ENCODE measurements at places on chromosomes 4 and X.

DNA sequence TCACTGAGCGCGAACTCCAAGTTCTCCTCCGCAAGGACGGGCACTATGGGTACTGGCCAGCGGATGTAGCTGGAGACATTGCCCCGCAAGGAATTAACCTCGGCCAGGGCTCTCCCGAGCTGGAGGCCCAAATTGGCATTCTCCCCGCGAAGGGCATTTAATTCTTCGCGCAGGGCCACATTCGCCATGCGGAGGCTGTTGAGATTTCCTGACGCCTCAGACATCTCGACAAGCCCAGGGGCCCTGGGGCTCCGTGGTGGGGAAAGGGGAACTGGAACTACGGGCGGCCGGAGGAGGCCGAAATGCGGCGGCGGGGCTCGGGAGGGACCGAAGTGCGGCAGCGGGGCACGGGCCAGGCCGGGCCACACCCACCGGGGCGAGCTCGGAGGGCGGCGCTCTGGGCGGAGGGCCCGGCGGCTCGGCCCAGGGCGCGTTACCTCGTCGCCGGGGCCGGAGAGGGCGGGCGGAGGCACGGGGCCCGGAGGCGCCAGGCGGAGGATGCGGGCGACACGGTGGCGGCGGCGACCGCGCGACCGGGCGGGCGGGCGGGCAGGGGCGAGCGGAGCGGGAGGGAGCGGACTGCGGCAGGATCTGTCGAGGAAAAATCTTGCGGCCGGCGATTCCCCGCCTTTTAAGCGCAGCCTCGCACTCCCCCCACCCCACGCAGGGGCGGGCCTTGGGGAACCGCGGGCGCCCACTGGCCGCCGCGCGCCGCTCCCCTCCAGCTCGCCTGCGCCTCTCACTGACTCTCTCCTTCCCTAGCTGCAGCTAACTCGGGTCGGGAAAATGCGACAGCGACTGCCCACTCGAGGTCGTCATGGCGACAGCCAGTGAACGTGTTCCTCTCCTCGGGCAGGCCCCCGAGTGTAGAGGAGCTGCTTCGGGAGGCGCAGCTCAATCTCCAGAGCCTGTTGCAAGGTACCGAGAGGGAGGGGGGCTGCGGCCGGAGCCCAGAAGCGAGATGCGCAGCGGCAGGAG lies at the start of gene RTL5:
RTL5 (minus strand) TSS at position 599 of the 978 bp plus-strand sequence.
- DNase-seq = peak; percentile 73

DNA sequence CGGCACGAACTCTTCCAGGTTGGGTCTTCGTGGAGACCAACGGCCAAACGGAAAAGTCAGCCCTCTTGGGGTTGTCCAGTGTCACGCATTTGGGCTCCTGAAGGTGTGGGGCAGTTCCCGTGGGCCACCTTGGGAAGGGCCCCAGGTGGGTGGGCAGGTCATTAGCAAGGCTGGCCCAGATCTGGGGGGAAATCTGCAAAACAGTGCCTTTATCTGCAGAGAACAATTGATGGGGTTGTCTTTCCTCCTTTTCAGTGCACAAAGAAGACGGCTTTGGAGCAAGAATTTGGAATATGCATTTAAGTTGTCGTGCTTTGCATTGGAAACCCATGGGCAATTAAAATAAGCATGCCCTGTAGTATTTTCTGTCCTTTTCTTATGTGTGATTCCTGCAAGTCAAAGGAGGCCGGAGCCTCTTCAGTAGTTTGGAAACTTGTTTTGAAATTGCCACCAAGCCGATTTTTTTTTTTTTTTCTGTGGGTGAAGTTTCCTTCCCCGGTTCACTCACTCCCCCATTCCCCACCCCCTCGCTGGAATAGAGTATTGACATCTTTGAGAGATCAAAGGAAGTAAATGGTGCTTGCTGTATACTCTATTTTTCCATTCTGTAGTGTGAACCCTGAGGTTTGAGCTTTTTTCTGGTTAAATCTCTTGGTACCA lies 9.8 kb downstream of the ZIC3 start:
- no peak for DNase-seq

- DNase-seq = no peak
These were observed 12.3 kb downstream of the CLDN2 start for GRCh38 chrX:106932492-106932923.

DNA sequence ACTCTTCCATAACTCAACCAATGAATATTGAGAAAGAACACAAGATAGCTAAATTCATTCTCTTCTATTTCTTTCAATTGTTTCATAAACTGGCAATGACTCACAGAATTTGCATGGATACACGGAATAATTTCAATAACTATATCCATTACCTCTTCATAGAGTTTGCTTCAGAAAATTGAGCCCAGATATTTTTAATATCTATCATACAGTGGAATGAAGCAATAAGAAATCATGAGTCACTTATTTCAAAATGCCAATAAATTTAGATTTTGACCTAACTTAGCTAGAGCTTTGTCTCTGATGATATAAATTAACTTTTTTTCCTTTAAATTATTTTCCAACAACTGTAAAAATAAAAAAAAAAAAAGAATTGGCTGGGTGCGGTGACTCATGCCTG lies 22.2 kb upstream of the MANBA start:
- DNase-seq = no peak

DNA sequence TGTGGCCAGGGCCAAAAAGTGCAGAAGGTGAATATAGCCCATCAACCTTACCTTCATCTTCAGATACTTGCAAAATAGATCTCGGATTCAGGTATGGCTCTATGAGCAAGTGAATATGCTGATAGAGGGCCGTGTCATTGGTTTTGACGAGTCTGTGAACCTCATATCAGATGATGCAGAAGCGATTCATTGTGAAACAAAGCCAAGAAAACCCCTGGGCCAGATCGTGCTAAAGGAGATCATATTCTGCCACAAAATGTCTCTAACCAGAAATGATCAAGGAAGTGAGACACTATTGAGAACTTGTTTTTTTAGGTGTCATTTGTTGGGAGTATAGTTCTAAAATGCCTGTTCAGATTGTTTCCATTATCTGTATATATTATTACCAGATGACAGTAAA lies 48.3 kb downstream of the PDK3 start:
- no peak for DNase-seq

DNA sequence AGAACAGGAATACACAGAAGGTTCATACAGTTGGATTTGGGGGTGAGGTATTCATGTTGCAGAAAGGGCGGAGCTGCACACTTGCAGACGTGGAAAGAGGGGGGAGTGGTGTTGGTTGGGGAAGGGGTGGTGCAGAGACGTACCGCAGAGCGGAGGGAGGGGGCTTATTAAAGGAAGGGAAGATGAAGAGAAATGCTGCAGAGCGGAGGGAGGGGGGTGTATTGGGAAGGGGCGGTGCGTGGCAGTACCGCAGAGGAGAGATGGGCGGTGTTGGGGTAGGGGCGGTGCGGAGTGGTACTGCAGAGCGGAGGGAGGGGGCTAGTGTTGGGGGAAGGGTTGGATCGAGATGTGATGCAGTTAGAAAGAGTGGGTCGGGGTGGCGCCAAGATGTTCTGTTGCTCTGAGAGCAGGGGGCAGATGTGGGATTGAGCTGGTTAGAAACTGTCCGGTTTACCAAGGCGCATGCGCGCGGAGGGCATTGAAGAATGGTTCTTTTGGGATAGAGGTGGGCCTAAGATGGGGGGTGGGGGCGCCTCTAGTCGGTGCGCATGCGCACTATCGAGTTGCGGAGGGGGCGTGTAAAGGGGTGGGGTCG lies 900 bp downstream of the TRO start:
- no peak for DNase-seq

GRCh38 chrX:115419069-115419468 lies 129.6 kb downstream of the LUZP4 start:
- DNase-seq = no peak
